Kidney (tissue), 22 donors: ENCODE measurements at places on chromosomes 7 and 10. TPM values are rescaled to one million over a fixed set of nuclear protein-coding genes. Genes with fewer than 3 reads are reported as not detected.

Gene MYH16
- polyA plus RNA-seq, result not detected

Gene STK31
- polyA plus RNA-seq, result 0.15 TPM

Gene AKR1E2
- 1.8 TPM for polyA plus RNA-seq

- DNase-seq, result no peak
Measured at GRCh38 chr10:27701938-27702537, 43.6 kb downstream of the MKX start.

Gene HEPACAM2
- 15.1 TPM for polyA plus RNA-seq

GRCh38 chr10:12717981-12718707 is 283.4 kb downstream of the CCDC3 start:
- no peak for DNase-seq

GRCh38 chr7:105705427-105705826 is 124.1 kb upstream of the EFCAB10 start:
- no peak for DNase-seq

Gene CDC14C
- polyA plus RNA-seq, result not detected

DNA sequence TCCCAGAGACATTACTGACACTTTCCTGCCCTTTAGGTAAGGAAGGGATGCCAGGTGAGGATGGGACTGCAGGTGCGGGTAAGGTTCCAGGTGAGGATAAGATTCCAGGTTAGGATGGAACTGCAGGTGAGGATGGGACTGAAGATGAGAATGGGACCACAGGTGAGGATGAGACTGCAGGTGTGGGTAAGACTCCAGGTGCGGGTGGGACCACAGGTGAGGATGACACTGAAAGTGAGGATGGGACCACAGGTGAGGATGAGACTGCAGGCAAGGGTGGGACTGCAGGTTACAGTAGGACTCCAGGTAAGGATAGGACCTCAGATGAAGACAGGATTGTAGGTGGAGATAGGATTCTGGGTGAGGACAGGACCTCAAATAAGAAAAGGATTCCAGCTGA is 322.3 kb downstream of the WDR37 start:
- DNase-seq, result no peak

Gene PRSS1
- not detected for polyA plus RNA-seq

DNA sequence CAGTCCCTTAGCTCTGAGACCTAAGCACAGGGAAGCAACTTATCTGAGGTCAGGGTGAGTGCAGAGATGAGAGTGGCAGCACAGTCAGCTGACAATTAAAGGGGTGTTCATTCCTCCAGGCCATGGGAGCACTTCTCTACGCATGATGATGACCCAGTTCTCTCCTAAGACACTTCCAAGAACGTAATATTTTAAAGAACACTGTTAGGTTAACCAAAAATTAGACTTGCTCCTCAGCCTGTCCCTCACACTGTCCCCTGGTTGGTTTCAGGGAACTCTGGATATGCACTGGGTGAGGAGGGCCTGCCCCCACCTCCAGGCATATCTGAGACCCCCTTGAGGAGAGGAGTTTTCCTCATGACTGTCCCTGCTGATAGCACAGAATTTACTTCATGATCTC is 767.5 kb downstream of the GRID1 start:
- no peak for DNase-seq

- DNase-seq, result no peak
Measured at GRCh38 chr7:39693812-39694211, 70.4 kb downstream of the RALA start.

- peak; percentile 61 for DNase-seq
Measured at GRCh38 chr7:31811650-31812461, 124.8 kb downstream of the PPP1R17 start.

Gene TLX1
- polyA plus RNA-seq, result not detected

Gene REEP3
- polyA plus RNA-seq, result 12.7 TPM

DNA sequence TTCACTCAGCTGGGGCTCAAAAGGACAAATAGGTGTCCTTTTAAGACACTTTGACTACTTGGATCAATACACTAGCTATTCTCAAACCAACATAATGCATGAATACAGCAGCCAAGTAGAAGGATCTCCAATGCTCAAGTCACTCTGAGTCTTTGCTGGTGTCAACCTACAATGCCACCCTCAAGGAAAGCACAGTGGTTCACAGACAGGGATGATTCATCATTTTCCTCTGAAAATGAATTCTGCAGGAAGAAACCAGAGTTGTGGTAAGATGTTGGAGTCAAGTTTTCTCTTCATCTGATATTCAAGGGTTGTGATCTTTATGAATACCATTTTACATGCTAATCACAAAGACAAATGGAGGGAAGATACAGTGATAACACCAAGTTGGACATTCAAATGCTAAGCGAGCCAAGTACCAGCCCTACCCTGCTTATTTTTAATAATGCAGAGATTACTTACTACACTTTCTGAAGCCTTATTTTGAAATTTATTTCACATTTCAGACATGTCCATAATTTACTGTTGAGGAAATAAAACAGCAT is 143.1 kb upstream of the FGFR2 start:
- no peak for DNase-seq

DNA sequence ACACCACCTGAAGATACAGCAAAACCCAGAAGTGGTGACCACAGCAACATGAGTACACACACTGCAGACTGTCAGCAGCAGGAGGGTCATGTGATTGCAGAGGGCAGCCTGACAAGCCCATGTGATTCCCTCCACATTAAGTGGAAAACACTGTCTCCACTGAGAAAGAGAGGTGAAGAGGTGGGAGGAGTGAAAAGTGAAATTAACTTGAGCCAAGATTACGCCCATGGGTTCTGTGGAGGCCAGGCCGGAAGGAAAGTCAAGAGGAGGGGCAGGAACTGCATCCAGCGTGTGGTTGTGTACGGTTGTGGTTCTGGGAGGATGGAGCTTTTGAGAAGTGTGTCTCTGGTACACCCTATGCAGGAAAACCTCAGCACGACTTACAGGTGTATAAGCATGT is 138.5 kb downstream of the PLXNA4 start:
- DNase-seq, result peak; percentile 51

DNA sequence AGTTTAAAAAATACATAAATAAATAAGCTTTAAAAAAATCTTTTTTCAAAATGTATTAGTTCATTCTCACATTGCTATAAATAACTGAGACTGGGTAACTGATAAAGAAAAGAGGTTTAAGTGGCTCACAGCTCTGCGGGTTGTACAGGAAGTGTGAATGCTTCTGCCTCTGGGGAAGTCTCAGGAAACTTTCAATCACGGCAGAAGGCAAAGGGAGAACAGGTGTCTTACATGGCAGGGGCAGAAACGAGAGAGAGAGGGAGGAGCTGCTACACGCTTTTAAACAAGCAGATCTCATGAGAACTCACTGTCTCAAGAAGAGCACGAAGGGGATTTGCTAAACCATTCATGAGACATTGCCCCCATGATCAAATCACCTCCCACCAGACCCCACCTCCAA is 114.6 kb downstream of the DNAJC1 start:
- DNase-seq, result no peak

DNA sequence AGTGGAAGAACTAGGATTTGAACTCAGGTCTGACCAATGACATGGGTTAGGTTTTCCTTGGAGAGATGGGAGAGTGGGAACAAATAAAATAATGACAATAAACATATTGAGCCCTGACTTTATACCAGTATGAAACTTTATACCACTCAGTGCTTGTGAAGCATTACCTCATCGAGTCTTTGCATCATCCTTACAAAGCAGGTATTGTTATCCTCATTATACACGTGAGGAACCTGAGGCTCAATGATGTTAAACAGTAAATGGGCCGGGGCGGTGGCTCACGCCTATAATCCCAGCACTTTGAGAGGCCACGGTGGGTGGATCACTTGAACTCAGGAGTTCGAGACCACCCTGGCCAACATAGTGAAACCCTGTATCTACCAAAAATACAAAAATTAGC is 47.7 kb downstream of the HHEX start:
- DNase-seq, result no peak

DNA sequence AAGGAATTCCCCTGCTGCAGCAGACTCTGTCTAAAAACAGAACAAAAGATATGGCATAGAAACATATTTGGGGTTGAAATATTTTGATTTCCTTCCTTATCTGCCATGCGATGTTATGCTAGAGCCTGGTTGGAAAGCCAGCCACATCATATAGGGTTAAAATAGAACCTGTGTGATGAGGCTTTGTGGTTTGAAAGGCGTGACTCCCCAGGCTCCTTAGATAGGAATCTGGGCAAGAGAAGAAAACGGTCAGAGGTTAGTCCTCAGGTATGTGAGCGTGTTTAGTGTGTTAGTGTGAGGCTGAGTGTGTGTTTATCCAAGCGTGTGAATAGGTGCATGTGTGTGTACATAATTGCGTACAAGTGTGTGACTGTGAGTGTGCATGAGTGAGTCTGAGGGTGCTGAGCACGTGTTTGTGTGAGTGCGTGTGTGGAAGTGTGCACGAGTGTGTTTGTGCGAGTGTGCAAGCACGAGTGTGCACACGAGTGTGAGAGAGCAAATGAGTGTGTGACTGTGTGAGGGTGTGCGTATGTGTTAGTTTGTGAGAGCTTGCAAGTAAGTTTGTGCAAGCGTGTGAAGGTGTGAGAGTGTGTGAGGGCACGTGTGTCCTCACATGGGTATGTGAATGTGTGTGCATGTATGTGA is 79.9 kb downstream of the COL26A1 start:
- DNase-seq, result no peak

GRCh38 chr7:73438547-73439409 is 5.2 kb downstream of the FZD9 start:
- DNase-seq, result no peak

- peak; percentile 62 for DNase-seq
Measured at GRCh38 chr7:94258418-94259300, 136.0 kb upstream of the COL1A2 start.

DNA sequence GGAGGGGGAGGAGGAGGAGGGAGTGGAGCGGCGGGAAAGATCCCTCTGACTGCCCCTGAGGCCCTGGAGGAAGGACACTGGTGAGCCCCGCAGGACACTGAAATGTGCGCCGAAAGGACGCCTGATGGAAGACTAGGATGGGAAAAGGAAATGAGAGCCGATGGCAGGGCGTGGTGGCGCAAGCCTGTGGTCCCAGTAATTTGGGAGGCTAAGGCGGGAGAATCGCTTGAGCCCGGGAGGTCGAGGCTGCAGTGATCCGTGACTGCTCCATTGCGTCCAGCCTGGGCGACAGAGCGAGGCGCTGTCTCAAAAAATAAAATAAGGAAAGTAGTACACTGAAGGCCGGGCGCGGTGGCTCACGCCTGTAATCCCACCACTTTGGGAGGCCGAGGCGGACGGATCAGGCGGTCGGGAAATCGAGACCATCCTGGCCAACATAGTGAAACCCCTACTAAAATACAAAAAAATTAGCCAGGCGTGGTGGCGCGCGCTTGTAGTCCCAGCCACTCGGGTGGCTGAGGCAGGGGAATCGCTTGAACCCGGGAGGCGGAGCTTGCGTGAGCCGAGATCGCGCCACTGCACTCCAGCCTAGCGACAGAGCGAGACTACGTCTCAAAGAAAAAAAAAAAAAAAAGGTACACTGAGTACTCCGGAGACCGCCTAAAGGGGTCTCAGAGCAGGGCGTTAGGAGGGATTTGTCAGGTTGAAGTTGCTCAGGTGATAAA is 561 bp upstream of the HNRNPF start:
- no peak for DNase-seq

Gene UCN3
- polyA plus RNA-seq, result 1.4 TPM

GRCh38 chr10:44921506-44921905 is 10.4 kb downstream of the TMEM72 start:
- no peak for DNase-seq

DNA sequence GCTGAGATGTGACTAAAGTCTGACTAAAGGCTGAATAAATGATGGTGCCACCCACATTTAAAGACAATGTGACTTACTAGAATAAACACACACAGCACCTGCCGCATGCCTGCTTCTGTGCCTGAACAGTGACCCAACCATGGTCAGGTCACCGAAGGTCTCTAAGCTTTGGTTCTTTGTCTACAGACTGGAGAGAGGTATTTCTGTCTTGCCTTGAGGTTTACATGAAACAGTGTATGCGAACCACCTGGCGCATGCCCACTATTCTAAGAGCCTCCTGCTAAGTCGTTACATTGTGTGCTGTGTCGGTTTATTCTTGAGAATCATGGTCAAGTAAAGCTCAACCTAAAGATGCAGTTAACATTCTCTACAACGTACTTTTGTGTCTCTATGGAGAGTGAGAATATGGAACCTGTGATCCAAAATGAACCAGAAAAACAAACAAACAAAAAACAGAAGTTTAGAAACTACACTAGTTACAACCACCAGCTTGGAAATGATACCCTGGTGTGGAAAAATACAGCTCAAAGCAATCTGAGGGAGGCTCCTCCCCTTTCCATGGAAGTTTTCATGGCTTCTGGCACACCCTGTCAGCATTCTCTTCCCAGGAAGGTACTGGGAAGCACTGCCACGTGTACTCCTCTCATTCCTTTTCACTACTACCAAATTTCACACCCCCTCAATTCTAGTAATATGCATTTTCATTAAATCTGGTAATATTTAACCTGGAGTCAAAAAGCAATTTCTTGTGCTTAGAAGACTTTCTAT is 40.0 kb downstream of the VOPP1 start:
- no peak for DNase-seq

DNA sequence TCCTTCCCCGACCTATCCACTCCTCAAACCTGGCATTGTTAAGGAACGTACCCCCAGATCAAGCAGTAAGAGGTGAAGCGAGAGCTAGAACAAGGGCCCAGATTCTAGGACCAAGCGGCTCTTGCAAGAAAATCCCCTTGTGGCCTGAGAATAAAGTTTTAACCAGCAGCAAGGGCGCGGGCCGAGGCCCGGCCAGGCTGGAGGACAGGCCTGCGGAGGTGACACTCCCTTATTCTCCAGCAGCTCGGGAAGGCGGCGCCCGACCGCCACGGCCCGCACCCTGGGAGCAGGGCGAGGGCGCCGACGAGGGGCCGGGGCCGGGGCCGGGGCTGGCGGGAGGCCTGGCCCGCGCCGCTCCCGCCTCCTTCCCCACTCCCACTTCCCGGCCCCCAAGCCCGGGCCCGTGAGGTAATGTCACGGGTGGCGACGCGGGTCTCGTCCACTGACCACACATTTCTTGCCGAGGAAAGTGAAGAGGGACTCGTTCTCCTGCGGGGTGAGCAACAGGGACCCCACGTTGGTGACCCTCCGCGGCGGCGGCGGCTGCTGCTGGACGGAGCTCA is 551 bp downstream of the WASL start:
- DNase-seq, result peak; percentile 56

- DNase-seq, result peak; percentile 95
Measured at GRCh38 chr10:69318867-69319727, 40.8 kb downstream of the HK1 start.

GRCh38 chr7:48636391-48637015 is 287.8 kb upstream of the CDC14C start:
- DNase-seq, result no peak

DNA sequence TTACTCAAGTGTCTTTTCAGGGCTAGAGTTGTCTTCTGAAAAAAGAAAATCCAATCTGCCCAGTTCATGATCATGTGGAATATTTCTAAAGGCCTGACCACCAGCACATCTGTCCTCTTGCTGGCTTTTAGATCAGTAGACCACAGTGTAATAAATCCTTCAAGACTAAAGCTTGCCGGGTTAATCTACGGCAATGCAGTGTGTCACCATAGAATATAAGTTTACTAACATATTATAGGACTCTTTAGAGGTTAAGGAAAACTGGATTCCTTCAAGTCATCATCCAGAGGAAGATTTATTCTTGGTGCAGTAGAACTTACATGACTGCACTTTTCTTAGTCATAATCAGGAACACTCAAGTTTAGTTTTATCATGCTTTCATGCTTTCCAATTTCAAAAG is 349.5 kb downstream of the SEMA3D start:
- peak; percentile 31 for DNase-seq

Gene LFNG
- polyA plus RNA-seq, result 5.0 TPM
